Fibroblast of skin of left biceps (primary cell): ENCODE measurements at places on chromosomes 1 and 21.

- DNase-seq: no peak
Observed at GRCh38 chr1:74083128-74083527, 114.8 kb downstream of the LRRIQ3 start.

DNA sequence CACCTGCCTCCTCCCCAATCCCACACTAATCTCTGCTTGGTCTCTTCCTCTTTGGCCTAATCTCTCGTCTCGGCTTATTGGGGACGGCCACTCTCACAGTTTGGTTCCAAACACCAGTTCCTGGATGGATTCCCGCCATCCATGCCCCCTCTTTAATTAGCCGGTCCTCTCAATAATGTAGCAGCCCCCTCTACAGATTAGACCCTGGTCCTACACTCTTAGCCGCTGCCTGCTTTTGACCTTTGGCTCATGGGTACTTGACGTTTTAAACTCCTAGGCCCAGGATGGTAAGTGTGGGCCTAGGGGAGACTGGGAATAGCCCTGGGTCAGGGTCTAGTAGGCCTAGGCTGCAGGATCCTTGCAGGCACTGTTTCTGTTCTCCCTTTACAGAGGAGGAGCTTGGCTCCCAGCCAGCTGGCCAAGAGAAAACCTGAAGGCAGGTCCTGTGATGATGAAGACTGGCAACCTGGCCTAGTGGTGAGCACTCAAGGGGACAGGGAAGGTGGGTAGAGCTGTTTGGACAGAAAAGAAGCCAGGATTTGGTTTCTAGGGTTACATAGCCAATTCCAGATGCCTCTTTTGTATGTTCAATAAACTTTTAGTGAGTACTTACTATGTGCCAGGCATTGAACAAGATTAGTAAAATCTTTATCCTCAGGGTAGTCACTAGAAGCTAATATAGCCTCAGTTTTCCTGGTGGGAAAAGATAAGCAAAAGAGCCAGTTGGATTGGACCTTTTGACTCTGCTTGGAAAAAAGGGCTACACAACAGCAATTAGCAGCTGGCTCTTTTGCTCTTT is 758 bp downstream of the RAD54L start:
- DNase-seq: no peak

DNA sequence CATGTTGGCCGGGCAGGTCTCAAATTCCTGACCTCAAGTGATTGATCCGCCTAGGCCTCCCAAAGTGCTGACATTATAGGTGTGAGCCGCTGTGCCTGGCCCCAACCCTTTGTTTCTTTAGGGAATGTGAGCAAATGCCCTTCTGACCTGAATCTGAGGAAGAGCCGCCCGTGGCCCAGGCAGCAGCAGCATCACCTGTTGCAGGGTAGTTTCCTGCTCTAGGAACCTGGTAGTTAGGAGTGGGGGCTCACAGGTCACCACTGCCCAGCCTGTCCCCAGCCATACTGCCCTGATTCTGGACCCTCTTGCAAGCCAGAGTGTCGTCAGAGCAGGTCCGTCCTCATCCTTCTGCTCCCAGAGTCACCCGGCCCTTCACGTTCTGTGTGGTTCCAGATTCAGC is 13.0 kb downstream of the YBEY start:
- no peak for DNase-seq

DNA sequence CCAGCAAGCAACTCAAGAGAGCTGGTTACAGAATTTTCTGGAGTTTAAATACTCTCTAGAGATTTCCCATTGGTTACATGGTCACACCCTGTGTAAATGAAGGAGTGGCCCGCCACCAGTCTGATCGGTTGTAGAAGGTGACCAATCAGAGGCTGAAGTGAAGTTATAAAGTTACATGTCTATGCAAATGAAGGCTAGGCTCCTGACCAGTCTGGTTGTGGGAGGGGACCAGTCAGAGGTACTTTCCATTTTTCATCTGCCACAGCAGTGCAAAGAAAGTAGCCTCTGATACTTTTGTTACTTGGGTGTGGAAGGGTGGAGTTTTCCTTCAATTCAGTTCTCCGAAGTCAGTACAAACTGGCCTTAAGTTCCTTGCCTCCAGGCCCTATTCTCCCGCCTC is 273.7 kb downstream of the BARHL2 start:
- no peak for DNase-seq

DNA sequence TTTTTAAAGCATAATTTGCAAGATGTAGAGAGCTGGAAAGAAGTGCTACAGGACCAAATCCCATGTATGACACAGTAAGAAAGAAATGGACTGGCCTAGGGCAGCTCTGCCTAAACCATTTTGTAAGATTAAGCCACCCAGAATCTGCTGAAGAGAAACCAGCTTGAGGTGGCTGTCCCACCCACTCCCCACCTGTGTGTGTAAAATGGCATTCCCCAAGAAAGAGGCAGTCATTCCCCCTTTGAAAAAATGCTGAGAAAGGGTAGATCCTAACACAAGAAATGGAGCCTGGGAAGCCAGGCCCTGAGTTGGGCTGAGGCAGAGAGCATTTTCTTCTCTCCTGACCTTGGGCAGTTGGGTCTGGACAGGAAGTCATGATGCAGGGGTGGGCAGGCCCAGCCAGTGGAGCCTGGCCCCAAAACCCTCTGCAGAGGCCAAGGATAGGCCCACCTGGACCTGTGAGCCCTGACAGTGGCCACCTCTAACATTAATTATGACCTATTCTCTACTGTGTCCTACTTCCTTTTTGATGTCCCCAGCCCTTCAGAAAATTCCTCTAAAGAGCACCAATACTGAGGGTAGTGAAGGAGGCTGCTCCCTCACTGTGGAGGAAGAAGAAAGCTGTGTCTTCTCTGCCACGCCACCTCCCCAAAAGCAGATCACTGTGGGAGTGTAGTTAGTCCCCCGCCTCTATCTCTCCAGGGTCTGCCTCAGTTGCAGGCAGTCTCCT is 94.0 kb downstream of the EDEM3 start:
- no peak for DNase-seq
